ENCODE measurements at places on chromosomes 13 and 19.

DNA sequence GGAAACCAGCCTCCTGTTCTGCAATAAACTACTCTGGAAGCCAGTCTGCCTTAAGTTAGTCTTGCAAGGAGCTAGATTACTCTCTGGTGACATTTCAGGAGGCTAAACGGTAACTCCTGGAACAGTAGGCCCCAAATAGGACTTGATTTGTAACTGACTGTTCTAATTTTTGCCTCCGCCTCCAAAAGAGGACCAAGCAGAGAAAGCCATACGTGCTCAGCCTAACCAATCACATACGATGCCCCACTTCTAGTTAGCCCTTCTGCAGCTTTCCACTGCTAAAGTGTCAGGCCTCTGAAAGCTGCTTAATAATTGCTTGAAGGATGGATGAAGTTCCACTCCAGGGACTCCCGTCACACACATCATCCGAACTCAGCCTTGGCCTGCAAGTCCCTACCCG, 744 bp downstream of the ZNF805 start:
- peaks cover 5% of the 10 kb centered on the region for H3K36me3 ChIP-seq
- H3K4me1 ChIP-seq = no peaks in the 10 kb centered on the region
- H3K4me3 ChIP-seq = peak overlapping the region; percentile 76
- H3K27me3 ChIP-seq = no peaks in the 10 kb centered on the region
- DNase-seq = no peak

- H3K36me3 ChIP-seq = no peaks in the 10 kb centered on the region
- no peak overlapping the region for H3K4me3 ChIP-seq
- H3K4me1 ChIP-seq = no peaks in the 10 kb centered on the region
- no peak for DNase-seq
Measured at GRCh38 chr13:109154546-109154945, 525.1 kb downstream of the MYO16 start.

- no peak overlapping the region for H3K4me3 ChIP-seq
- no peak for DNase-seq
- H3K27me3 ChIP-seq = no peaks in the 10 kb centered on the region
- H3K27ac ChIP-seq = no peak overlapping the region
- H3K36me3 ChIP-seq = no peaks in the 10 kb centered on the region
Measured at GRCh38 chr13:20337884-20338551, 105.9 kb upstream of the GJB6 start.

GRCh38 chr19:18408053-18408476, 10.6 kb upstream of the LRRC25 start:
- H3K4me1 ChIP-seq = peaks cover 3% of the 10 kb centered on the region
- H3K4me3 ChIP-seq = no peak overlapping the region
- no peaks in the 10 kb centered on the region for H3K36me3 ChIP-seq
- no peak for DNase-seq
- H3K27ac ChIP-seq = no peak overlapping the region

- H3K4me1 ChIP-seq = peaks cover 10% of the 10 kb centered on the region
- no peaks in the 10 kb centered on the region for H3K36me3 ChIP-seq
- no peaks in the 10 kb centered on the region for H3K27me3 ChIP-seq
- H3K27ac ChIP-seq = peak within 1 kb of the TSS; percentile 78
- DNase-seq = peak; percentile 100
Measured at GRCh38 chr19:58380662-58381459, at the start of gene ZNF837. Gene ZNF837 (minus strand): TSS chr19:58381030. CDS start chr19:58369332, 11,698 bp downstream.

DNA sequence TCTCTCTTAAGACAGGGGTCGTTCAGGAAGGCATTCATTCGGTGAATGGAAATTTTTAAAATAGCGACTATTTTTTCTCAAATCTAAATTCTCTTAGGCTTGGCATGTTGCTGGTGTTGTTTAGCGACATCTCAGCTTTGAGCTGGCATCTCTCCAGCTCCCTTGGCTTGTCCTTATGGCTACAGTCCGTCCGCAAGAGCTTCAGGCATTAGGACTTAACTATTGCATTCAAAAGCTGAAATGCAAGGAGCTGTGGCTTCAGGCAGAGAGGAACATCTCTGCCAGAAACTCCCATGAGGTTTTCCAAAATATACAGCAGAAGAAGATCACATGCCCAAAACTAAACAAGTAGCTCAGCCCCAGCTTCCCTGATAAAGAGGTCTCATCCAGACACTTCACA, 578.5 kb downstream of the EFNB2 start:
- no peak for DNase-seq
- no peak overlapping the region for H3K27ac ChIP-seq
- no peaks in the 10 kb centered on the region for H3K4me1 ChIP-seq
- H3K36me3 ChIP-seq = no peaks in the 10 kb centered on the region
- H3K27me3 ChIP-seq = no peaks in the 10 kb centered on the region

GRCh38 chr19:16470541-16470910, 1.2 kb downstream of the EPS15L1 start:
- no peaks in the 10 kb centered on the region for H3K4me1 ChIP-seq
- H3K27me3 ChIP-seq = no peaks in the 10 kb centered on the region
- peak overlapping the region; percentile 73 for H3K27ac ChIP-seq
- no peak for DNase-seq

DNA sequence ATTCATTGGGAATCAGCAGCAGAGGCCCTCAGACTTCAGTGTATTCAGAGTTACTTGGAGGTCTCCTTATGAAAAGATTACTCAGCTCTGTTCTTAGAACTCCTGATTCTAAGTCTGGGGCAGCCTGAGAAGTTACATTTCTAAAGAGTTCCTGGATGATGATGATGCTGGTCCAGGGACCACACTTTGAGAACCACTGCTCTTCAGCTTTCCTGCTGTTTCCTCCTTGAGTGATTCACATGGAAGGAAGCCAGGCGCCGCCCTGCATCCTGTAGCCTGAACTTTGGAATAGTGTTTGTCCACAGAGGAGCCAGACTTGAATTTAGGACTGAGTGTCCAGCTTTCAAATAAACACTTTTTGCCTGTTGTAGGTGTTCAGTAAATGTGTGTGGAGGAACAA, 2.9 kb downstream of the CEBPG start:
- H3K4me3 ChIP-seq = no peak overlapping the region
- peaks cover 3% of the 10 kb centered on the region for H3K4me1 ChIP-seq
- no peaks in the 10 kb centered on the region for H3K36me3 ChIP-seq
- no peaks in the 10 kb centered on the region for H3K27me3 ChIP-seq
